CD14-positive monocyte (primary cell): ENCODE measurements at places on chromosomes 3 and 15.

DNA sequence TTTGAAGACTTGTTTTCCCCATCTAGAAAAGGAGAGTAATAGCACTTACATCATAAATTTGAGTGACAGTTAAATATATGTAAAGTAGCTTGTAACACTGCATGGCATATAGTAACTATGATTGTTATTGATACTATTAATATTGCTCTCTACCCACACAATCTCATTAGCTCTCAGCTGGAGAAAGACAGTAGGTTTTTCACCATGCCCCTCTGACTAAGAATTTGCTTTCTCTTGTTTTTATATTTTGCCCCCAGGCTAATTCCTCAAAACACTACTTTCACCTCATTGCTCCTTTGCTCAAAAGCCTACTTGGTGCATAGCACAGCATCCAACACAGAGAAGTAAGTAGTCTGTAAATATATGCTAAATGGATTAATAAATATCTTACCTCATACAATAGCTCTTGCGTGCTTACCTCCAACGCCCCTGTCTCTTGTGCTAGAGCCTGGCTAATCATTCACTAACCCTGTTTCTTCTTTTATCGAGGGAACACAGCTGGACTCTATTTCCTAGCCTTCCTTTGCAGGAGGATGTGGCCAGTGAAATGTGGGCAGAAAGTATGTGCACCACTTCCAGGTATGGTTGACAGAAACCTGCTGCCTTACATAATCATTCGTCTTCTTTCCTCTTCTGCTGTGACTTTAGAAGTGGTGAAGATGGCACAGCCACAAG is 190.0 kb downstream of the PLCH1 start:
- no peaks in the 10 kb centered on the region for H3K36me3 ChIP-seq
- no peak overlapping the region for H3K4me3 ChIP-seq
- DNase-seq = no peak
- H3K4me1 ChIP-seq = no peaks in the 10 kb centered on the region
- H3K27me3 ChIP-seq = no peaks in the 10 kb centered on the region

GRCh38 chr3:39272191-39272590 is 7.6 kb downstream of the CX3CR1 start:
- DNase-seq = peak; percentile 83
- H3K4me1 ChIP-seq = peaks cover 99% of the 10 kb centered on the region
- peaks cover 36% of the 10 kb centered on the region for H3K36me3 ChIP-seq

GRCh38 chr15:58616171-58616570 is 133.3 kb downstream of the ADAM10 start:
- H3K27ac ChIP-seq = no peak overlapping the region
- H3K4me1 ChIP-seq = no peaks in the 10 kb centered on the region
- no peak for DNase-seq
- no peaks in the 10 kb centered on the region for H3K27me3 ChIP-seq

- DNase-seq = no peak
- H3K27me3 ChIP-seq = no peaks in the 10 kb centered on the region
- no peak overlapping the region for H3K27ac ChIP-seq
- no peaks in the 10 kb centered on the region for H3K4me1 ChIP-seq
- peaks cover 32% of the 10 kb centered on the region for H3K36me3 ChIP-seq
These were observed 99.1 kb downstream of the NR1I2 start for GRCh38 chr3:119880966-119881365.

DNA sequence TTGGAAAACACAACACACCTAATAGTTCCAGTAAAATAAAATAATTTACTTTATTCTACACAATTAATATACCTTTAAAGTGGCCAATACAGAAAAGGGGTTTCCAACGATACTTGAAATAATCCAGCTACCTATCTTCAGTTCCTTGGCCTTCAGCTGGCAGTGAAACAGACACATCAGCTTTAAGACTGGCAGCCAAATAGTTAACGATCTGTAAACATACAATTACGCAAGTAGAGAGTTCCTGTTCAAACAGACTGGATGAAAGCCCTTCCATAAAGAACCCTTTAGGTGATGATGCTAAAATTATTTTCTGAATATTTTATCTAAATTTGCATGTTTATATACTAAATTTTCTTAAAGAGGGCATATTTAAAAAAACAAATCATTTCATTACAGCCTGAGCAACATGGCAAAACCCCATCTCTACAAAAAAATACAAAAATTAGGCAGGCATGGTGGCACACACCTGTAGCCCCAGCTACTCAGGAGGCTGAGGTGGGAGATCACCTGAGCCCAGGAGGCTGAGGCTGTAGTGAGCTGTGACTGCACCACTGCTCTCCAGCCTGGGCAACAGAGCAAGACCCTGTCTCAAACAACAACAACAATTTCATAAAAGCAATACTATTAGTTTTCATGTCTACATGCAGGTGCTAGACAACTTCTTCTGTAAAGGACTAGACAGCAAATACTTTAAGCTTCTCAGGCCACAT is 12.9 kb downstream of the DYNC1LI1 start:
- no peak overlapping the region for H3K4me3 ChIP-seq
- DNase-seq = no peak
- no peak overlapping the region for H3K27ac ChIP-seq
- peaks cover 3% of the 10 kb centered on the region for H3K36me3 ChIP-seq
- peaks cover 21% of the 10 kb centered on the region for H3K4me1 ChIP-seq

- no peaks in the 10 kb centered on the region for H3K36me3 ChIP-seq
- no peaks in the 10 kb centered on the region for H3K27me3 ChIP-seq
- H3K4me1 ChIP-seq = no peaks in the 10 kb centered on the region
- no peak overlapping the region for H3K27ac ChIP-seq
- H3K4me3 ChIP-seq = no peak overlapping the region
These were observed 222.1 kb downstream of the THSD4 start for GRCh38 chr15:71337197-71337845.

- H3K36me3 ChIP-seq = no peaks in the 10 kb centered on the region
- H3K27ac ChIP-seq = no peak overlapping the region
- H3K4me3 ChIP-seq = no peak overlapping the region
- no peak for DNase-seq
These were observed 119.4 kb downstream of the SUCLG2 start for GRCh38 chr3:67535006-67535405.

- H3K27me3 ChIP-seq = no peaks in the 10 kb centered on the region
- peaks cover 26% of the 10 kb centered on the region for H3K4me1 ChIP-seq
- no peak overlapping the region for H3K4me3 ChIP-seq
These were observed 131.1 kb downstream of the ATP8B4 start for GRCh38 chr15:49987896-49988295.

- no peak for DNase-seq
- H3K4me1 ChIP-seq = no peaks in the 10 kb centered on the region
- H3K36me3 ChIP-seq = no peaks in the 10 kb centered on the region
- H3K27ac ChIP-seq = no peak overlapping the region
These were observed 426.3 kb downstream of the AGBL1 start for GRCh38 chr15:86505951-86506350.

GRCh38 chr3:188656196-188656982 is 502.4 kb downstream of the LPP start:
- peak; percentile 79 for DNase-seq
- H3K27ac ChIP-seq = no peak overlapping the region
- H3K27me3 ChIP-seq = no peaks in the 10 kb centered on the region

DNA sequence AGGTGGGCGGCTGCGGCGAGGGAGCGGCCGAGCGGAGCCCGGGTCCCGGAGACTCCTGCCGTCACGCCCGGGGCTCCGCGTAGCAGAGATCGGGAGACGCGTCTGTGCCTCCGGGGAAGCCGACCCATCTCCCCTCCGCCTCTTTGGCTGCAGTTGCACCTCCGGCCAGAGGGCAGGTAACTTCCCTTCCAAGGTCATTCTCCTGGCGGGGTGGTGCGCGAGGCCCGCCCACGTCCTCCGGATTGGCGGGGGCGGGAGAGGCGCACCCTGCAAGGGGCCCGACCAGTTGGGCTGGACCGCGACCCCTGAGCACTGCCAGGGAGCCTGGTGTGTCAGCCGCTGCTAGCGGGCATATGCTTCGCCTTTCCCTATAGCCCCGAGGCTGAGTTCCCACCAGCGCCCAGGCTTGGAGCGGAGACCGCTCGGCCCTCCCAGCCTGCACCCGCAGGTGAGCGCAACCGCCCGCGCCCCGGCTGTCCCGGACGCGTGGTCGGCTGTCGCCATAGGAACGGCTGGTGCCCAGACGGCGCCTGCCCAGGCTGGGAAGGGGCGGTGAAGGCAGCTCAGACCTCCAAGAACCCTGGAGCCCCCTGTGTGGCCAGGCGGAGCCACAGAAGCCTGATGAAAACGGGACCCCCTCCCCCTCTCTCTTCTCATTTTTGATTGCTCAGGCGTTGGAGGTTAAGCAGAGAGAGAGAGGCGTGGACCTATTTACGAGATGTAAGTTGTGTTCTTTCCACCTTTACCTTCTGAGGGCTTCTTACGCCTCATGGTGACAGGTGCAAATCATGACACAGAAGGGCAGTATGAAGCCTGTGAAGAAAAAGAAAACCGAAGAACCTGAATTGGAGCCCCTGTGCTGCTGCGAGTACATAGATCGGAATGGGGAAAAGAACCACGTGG is 453 bp downstream of the ZDHHC23 start:
- H3K36me3 ChIP-seq = no peaks in the 10 kb centered on the region
- no peak overlapping the region for H3K27ac ChIP-seq
- peak overlapping the region; percentile 91 for H3K4me3 ChIP-seq
- no peak for DNase-seq
- peaks cover 15% of the 10 kb centered on the region for H3K4me1 ChIP-seq
- H3K27me3 ChIP-seq = peaks cover 23% of the 10 kb centered on the region

GRCh38 chr3:169110633-169111032 is 552.9 kb downstream of the MECOM start:
- H3K36me3 ChIP-seq = no peaks in the 10 kb centered on the region
- H3K4me1 ChIP-seq = no peaks in the 10 kb centered on the region
- H3K27me3 ChIP-seq = no peaks in the 10 kb centered on the region
- no peak overlapping the region for H3K27ac ChIP-seq
- no peak overlapping the region for H3K4me3 ChIP-seq

GRCh38 chr3:64462203-64462602 is 225.6 kb downstream of the ADAMTS9 start:
- H3K4me3 ChIP-seq = no peak overlapping the region
- H3K27me3 ChIP-seq = peaks cover 2% of the 10 kb centered on the region
- no peaks in the 10 kb centered on the region for H3K36me3 ChIP-seq
- no peak for DNase-seq
- no peak overlapping the region for H3K27ac ChIP-seq

DNA sequence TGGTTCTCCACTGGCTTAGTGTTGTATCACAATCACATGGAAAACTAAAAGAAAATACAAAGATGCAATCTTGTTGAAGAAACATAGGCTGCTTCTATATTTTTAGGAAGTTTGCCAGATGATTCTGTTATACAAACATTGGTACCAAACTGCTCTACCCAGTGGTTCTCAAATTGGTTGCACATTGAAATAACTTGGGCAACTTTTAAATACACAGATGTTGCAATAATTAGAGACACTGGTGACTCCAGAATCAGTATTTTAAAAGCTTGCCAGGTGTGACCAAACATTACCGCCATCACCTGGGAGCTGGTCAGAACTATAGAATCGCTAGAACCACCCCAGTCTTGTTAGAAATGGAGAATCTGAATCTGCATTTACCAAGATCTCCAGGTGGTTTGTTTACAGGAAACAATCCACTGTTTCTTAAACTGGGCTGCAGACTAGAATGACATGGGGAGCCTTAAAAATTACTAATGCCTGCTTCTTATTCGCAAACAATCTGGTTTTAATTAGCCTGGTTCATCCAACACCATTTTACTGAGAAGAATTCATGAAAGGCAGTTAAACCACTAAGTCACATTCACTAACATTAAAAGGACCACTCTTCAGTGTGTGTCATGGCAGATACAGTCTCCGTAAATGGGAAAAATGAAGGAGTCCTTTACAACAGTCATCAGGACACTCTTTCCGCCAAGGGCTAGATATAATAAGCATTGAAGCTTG is 76.5 kb downstream of the ACAP2 start:
- H3K27ac ChIP-seq = no peak overlapping the region
- H3K4me1 ChIP-seq = no peaks in the 10 kb centered on the region
- DNase-seq = no peak
- peaks cover 83% of the 10 kb centered on the region for H3K36me3 ChIP-seq
- H3K4me3 ChIP-seq = no peak overlapping the region

DNA sequence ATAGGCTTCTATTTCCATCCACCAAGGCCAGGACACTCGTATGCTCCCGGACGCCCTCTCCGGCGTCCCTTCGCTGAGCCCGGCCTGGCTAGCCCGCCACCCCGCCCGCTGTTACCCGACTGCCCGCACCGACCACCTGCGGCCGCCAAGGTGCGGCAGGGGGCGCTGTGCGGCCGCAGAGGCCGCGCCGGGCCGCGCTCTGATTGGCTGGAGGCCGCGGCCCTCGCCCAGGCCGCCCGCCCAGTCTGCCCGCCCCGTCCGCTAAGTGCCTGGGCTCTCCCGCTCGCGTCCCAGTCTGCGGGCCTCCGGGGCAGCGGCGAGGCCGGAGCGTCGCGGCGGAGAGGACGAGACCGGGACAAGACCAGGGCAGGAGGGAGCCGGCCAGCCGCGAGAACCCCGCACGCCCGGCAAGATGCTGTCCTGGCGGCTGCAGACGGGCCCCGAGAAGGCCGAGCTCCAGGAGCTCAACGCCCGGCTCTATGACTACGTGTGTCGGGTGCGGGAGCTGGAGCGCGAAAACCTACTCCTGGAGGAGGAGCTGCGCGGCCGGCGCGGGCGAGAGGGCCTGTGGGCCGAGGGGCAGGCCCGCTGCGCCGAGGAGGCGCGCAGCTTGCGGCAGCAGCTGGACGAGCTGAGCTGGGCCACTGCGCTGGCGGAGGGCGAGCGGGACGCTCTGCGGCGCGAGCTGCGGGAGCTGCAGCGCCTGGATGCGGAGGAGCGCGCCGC is at the start of gene SYNM:
Gene SYNM, plus strand, starts transcription at position 293 of the 726 bp plus-strand sequence. Its CDS starts 120 bp downstream, at position 413.
- H3K4me3 ChIP-seq = peak within 1 kb of the TSS; percentile 69
- peaks cover 68% of the 10 kb centered on the region for H3K27me3 ChIP-seq
- H3K27ac ChIP-seq = no peak within 1 kb of the TSS
- no peaks in the 10 kb centered on the region for H3K36me3 ChIP-seq
- DNase-seq = peak; percentile 39

GRCh38 chr3:149968216-149968615 is 2.5 kb downstream of the PFN2 start:
- H3K36me3 ChIP-seq = peaks cover 30% of the 10 kb centered on the region
- H3K27me3 ChIP-seq = peaks cover 42% of the 10 kb centered on the region
- H3K4me3 ChIP-seq = no peak overlapping the region

- H3K4me3 ChIP-seq = no peak overlapping the region
- no peak overlapping the region for H3K27ac ChIP-seq
- H3K4me1 ChIP-seq = no peaks in the 10 kb centered on the region
- DNase-seq = no peak
These were observed 291.7 kb upstream of the CTDSPL start for GRCh38 chr3:37569991-37570390.

DNA sequence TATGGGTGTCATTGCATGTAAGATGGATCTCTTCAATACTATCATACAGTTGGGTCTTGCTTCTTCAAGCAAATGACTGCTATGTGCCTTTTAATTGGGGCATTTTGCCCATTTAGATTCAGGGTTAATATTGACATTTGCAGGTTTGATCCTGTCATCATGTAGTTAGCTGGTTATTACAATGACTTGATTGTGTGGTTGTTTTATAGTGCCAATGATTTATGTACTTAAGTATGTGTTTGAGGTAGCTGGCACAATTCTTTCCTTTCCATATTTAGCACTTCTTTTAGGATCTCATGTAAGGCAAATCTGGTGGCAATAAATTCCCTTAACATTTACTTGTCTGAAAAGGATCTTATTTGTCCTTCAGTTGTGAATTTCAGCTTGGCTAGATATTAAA is 267.5 kb downstream of the VGLL3 start:
- no peaks in the 10 kb centered on the region for H3K27me3 ChIP-seq
- no peaks in the 10 kb centered on the region for H3K36me3 ChIP-seq
- no peak overlapping the region for H3K27ac ChIP-seq
- no peak overlapping the region for H3K4me3 ChIP-seq

GRCh38 chr3:46565607-46566039 is 479 bp downstream of the LRRC2 start:
- H3K27ac ChIP-seq = no peak overlapping the region
- H3K36me3 ChIP-seq = no peaks in the 10 kb centered on the region
- H3K27me3 ChIP-seq = peaks cover 25% of the 10 kb centered on the region
- peaks cover 12% of the 10 kb centered on the region for H3K4me1 ChIP-seq
